ENCODE measurements at places on chromosomes 3 and 15.

GRCh38 chr3:178302966-178303930 lies 233.0 kb upstream of the KCNMB2 start:
- no peak overlapping the region for H3K27ac ChIP-seq
- H3K4me1 ChIP-seq = no peaks in the 10 kb centered on the region
- H3K4me3 ChIP-seq = no peak overlapping the region
- H3K36me3 ChIP-seq = no peaks in the 10 kb centered on the region

DNA sequence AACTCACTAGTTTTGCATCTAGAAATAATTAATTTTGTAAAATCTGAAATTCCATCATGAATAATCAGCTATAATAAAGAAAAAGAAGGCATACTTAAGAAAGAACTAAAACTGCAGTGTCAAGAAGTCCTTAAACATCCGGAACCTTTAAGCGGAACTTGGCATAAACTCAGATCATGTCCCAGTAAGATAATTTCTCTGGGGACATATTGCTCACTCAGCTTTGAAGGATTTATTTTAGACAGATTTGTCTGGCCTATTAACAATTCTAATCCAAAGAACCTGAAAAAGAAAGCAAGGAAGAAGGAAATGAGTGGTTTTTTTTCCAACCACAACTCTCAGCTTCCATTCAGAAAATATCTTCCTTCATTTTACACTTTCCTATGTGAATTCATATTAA lies 850.3 kb downstream of the ROBO1 start:
- H3K27ac ChIP-seq = no peak overlapping the region
- peaks cover 1% of the 10 kb centered on the region for H3K4me1 ChIP-seq
- no peaks in the 10 kb centered on the region for H3K36me3 ChIP-seq
- DNase-seq = no peak
- H3K27me3 ChIP-seq = no peaks in the 10 kb centered on the region

- no peak overlapping the region for H3K27ac ChIP-seq
- H3K36me3 ChIP-seq = no peaks in the 10 kb centered on the region
- H3K4me1 ChIP-seq = no peaks in the 10 kb centered on the region
- H3K4me3 ChIP-seq = no peak overlapping the region
- no peak for DNase-seq
Measured at GRCh38 chr3:153305189-153305588, 143.2 kb downstream of the RAP2B start.

- H3K27me3 ChIP-seq = no peaks in the 10 kb centered on the region
- no peak overlapping the region for H3K27ac ChIP-seq
- no peak for DNase-seq
- no peaks in the 10 kb centered on the region for H3K36me3 ChIP-seq
Measured at GRCh38 chr3:3631114-3631513, 168.1 kb upstream of the LRRN1 start.

- no peaks in the 10 kb centered on the region for H3K4me1 ChIP-seq
- no peak overlapping the region for H3K4me3 ChIP-seq
- no peaks in the 10 kb centered on the region for H3K36me3 ChIP-seq
- H3K27me3 ChIP-seq = no peaks in the 10 kb centered on the region
- DNase-seq = no peak
Measured at GRCh38 chr3:183563536-183563874, 8.0 kb upstream of the KLHL6 start.
